ENCODE measurements at places on chromosomes 12 and 14.

DNA sequence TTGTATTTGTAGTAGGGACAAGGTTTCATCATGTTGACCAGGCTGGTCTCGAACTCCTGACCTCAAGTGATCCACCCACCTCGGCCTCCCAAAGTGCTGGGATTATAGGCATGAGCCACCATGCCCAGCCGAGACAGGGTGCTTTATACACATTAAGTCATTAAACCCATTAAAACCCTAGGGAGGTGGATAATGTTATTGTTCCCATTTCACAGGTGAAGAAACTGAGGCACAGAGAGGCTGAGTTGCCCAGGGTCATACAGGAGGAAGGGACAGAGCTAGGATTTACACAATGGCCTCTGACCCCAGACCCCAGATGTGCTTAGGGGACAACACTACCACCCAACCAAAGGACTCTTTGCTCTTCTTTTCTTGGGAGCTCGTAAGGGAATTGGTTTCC, 51.0 kb upstream of the RIN3 start:
- DNase-seq, result no peak

DNA sequence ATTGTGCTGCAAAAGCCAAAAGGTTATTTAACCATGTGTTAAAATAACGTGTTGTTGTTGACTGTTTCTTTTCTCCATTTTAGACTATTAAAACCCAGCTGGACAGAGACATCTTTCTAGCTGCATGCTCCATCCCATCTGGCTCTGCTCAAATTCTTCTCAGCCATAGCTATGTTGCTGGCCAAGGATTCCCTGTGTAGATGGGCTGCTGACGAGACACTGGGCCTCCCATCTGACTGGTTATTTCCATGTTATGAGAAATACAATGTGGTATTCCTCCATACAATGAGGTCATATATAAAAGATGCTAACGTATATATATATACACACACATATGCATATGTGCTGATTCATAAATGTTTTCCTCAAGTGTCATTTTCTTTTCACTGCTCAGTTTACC, 30.1 kb downstream of the MED13L start:
- DNase-seq, result no peak

DNA sequence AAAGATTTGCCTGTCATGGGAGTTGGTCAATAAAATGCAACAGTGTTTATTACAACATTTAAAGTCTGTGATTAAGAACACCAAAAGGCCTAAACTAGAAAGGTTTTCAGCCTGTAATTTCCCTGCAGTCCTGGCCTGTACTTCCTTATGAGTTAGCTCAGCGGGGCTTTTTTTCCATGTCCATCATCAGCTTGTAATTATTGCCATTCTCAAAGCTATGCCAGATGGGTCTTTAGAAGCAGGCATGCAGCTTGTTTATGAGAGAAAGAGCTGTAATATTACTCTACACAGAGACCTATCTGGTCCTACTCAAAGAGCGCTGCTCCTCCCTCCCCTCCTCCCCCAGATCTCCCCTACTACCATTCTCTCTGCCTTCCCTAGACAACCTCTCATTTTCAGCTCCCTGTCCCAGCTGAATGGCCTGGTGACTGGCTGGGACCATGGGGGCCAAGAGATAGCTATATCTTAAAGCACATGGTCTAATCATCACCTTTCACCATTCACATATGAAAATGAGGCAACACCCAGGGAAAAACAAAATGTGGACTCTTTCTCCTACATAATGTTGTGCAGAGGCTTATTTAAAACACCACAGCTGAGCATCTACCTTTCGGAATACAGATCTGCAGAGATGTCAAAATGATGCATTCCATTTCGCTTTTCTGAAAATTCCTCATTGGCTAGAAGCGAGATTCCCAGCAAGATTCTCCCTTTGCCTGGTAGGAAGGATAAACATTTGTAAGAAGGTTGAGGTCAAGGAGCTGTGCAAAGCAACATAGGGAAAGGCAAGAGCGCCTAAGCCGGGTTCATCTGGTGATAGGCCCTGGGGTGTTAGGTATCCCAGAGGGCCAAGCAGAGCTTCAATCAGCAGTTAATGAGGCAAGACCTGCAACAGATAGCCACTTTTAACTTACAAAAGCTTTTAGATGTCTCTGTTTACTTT, 209.7 kb upstream of the CDKN3 start:
- DNase-seq, result no peak

DNA sequence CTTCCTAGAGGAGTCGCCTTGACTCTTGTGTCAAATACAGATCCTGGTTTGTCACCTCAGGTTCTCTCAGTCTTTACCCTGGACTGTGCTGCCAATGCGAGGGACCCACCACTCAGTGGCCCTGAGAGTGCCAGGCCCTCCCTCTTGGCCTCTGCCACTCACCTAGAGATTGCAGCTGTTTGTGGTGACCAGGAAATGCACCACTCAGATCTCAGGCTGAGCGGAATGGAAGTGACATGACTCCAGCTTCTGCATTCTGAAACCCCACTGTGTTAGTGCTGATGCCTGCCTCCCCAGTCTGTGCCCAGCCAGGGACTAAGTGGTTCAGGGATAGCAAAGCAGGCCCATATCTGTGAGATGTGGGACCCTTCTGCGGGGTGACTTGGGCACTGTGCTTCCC, 27.8 kb upstream of the NEDD1 start:
- no peak for DNase-seq

- no peak for DNase-seq
Measured at GRCh38 chr12:26179826-26180225, 15.5 kb upstream of the SSPN start.

- DNase-seq, result peak; percentile 48
Measured at GRCh38 chr12:64796205-64796845, 28.1 kb upstream of the TBC1D30 start.

DNA sequence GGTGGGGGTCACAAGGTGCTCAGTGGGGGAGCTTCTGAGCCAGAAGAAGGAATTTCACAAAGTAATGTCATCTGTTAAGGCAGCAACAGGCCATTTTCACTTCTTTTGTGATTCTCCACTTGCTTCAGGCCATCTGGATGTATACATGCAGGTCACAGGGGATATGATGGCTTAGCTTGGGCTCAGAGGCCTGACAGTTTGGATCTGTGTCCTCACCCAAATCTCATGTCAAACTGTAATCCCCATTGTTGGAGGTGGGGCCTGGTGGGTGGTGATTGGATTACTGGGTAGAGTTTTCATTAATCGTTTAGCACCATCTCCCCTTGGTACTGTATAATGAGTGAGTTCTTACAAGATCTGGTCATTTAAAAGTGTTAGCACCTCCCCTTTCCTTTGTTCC, 36.4 kb downstream of the TESPA1 start:
- DNase-seq, result no peak

- DNase-seq, result no peak
Measured at GRCh38 chr14:75803765-75804164, 142.7 kb downstream of the TTLL5 start.
